PC-3 (cell line): ENCODE measurements at places on chromosomes 4 and X.

DNA sequence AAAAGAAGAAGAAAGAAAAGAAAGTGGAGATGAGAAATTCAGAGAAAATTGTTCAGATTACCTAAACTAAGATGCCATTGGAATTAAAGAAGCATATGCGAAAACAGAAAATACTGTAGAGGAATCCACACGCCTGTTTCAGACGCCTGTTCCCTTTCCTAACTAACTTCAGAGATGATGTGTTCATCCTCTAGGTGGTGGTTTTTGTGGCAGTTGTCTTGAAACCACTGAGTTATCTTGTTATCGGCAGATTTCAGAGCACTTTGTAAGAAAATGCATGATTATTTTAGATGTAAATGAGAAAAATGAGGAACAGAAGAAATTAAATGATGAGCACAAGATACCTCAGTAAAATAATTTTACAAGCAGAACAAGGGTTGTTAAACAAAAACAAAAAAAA, 48.3 kb downstream of the FUNDC1 start:
- no peak for DNase-seq

DNA sequence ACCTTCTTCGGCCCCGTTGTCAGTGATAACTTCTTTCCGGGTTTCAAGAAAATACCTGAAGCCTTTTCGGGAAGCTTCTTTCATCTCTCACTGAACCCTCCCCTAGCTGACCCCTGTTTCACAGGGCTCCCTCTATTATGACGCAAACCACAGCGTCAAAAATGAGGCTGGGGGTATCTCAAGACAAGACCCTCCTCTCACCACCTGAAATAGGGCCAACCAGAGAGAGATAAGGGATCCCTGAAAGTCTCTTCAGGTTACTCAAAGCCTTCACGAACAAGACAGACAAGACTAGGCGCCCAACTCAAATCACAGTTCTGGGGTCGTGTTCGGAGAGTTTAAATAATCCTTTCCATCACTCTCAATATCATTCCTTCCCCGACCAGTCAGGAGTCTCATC, 1.2 kb downstream of the PHF8 start:
- peak; percentile 2 for DNase-seq

- DNase-seq = no peak
These were observed 1.0 kb downstream of the LAMP2 start for GRCh38 chrX:120468071-120468470.

DNA sequence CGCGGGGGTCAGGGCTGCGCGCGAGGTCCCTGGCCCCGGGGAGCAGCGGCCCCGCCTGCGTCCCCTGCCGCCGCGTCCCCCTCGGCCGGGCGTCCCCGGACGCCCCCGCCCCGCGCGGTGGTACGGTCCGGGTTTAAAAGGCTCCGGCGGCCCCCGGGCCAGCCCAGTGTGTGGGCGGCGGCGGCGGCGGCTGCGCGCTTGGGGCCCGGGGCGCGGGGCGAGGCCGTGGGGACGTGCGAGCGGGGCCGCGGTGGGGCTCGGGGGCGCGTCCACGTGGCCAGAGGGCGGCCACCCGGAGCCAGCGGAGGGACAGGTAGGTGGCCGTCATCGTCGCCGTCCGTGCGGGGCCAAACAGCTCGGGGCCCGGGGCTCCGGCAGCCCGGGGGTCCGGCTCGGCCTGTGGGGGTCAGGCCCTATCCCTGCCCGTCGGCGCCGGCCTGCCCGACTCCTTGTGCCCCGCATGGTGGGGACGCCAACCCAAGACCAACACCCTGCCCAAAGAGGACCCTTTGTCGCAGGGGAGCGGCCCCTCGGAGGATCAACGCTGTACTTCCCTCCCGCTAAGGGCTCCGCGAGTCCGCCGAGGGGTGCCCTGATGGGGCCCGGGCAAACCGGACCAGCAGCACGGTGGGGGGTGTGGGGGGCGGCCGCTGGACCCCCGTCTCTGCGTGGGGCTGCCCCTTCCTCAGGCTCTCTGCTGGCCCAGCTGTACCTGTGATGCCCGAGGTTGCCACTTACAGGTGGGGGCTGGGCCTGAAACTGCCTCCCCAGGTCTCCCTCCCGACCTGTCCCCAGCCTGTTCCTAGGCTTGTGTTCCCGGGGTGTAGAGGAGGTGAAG, at the start of gene PLXNA3:
TSS of gene PLXNA3 (plus strand) at position 166 of the 838 bp plus-strand sequence. CDS start 1,903 bp downstream, outside the sequence.
- DNase-seq = peak; percentile 46

DNA sequence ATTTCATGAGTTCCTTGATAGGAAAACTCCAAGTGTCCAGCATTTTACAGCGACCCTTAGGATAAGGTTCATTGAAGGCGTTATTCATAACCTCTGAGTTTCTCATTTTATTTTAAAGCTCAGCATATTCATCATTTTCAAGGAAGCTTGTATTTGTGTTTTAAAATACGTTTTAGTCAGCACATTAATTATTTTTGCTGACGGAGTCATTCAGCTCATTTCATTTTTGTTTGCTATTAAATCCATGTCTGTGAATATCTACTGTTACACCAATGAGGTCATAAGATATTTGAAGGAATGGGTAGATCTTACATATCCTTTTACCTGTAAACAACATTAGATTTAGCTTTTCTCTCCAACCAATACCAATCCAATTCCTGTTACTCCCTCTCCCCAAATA, 1766.3 kb upstream of the PCDH10 start:
- no peak for DNase-seq

GRCh38 chr4:140112576-140112975, 41.4 kb downstream of the MAML3 start:
- no peak for DNase-seq

DNA sequence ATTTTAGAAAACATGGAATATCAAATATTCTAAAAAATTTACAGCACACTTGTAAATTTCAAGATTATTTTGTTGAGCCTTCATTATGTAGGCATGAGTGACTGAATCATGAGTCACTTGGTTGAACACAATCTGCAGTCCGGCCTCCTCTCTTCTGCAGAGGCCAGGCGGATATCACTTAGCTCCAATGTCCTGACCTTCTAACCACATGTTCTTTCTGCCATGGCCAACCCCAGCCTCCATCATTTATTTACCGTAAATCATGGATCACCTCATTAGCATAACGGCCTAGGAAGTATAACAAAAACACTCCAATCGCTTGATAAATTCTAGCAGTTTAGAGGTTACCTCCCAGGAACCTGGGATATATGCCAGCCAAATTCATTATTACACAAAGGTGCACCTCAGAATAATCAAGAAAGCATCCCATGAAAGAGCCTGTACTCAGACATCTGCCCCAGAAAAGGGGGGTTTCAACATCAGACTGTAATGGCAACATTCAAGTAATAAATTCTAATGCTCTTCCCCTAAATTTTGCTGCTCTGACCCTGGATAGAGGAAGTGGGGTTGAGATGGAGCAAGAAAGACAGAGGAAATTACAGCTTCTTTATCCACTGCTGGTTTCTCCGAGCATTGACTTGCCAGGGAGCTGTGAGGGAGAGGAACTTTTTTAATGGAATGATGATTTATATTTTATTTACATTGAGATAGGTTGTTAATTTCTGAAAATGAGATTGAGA, 2153.6 kb upstream of the AGA start:
- peak; percentile 52 for DNase-seq

DNA sequence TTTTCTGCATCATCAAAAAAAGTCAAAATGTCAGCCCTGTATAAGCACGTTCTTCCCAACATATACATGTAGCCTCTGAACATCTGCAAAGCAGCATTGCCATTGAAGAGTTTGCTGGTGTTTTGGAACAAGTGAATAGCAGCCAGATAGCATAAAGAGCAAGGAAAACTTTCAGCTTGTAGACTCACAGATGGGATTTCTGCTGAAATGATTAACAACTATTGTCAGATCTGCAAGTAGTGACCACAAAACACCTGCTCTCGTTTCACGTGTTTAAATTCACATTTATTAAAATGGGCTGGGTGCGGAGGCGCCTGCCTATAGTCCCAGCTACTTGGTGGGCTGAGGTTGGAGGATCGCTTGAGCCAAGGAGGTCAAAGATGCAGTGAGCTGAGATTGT, 123.7 kb downstream of the SPRY1 start:
- DNase-seq = no peak
